ENCODE measurements at places on chromosomes 12 and 14.
A peak's percentile ranks its signal among the peaks of the same experiment; 100 is the strongest.

- DNase-seq, result no peak
Measured at GRCh38 chr12:46497739-46498138, 125.2 kb upstream of the SLC38A2 start.

GRCh38 chr12:57089271-57090245, 644 bp downstream of the NAB2 start:
- peak; percentile 49 for DNase-seq

DNA sequence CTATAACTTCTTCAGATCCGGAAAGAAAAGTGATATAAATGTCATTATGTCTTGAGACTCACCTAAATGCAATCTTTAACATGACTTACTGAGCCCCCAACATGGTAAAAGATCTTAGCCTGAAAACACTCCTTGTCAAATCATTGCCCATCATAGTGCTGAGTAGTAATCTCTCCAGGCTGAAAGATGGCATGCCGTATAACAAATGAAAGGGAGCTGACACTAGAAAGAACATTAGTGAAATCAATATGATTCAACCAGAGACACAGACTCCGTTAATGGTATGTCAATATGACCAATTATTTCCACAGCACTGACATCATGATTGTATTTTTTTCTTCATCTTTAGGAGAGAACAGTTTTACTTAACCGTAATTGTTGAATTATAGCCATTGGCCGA, 54.4 kb downstream of the BICD1 start:
- DNase-seq, result no peak

DNA sequence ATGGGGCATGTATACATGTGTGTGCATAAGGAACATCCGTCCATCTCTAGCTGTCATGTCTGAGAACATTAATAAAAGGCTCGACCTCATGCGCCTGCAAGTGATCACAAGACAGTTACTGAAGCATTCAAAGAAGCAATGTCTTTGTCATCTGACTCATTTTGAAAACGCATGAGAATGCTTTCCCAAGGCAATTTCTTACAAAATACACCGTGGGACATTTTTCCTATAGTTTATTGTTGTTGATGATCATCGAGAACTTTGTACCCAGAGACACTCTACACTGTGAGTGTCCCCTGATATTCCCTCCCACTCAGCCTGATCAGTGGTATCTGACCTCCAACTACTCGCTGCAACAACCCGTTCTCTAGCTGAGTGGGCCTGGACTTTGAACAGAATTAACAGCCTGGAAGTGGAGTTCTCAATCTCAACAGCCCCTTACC, 68.1 kb downstream of the ETV6 start:
- DNase-seq, result peak; percentile 48

DNA sequence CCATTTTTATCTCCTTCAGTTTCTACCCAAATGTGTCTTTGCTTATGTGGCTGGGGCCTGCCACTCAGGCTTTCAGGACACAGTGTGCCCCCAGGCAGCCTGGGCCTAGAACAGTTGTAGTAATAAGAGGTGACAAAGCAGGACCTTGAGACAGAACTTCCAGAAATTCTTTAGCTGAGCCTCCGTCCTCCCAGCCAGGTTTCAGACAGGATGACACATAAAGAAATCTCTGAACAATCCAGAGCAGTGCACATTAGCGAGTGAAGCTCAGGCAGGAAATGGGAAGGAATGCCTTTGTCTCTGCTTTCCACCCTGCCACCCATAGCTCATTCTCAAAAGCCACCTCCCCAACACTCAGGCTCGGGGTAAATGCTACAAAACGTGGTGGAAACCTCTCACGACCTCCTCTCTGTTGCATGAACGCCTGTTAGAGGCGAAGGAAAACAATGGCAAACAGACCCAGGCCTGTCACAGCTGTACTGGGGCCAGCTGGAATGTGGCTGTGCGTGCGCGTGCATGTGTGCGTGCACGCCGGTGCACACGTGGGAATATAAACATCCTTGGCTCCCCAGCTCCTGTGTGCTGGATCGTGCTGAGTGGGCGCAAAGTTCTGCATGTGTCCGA, 286.7 kb downstream of the ZFP36L1 start:
- peak; percentile 86 for DNase-seq

- peak; percentile 30 for DNase-seq
Measured at GRCh38 chr14:22448905-22449599, 140.0 kb downstream of the DAD1 start.

DNA sequence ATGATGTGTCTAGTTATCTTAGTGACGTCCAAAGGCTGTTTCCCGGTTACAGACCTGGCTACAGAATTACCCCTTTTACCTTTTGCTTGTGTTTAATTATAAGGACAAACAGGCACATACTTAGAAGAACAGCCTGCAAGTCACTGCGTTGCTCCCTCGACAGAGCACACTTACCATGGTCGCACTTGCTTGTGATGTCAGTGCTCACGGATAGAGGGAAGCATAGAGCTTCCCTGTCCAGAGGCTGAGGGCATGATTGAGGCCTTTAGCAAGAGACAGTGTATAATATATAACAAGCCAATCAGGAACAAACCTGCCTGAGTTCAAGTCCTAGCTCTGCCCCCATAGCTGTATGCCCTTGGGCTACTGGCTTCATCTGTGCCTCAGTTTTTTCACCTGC, 73.2 kb upstream of the SCN8A start:
- no peak for DNase-seq

- DNase-seq, result no peak
Measured at GRCh38 chr12:131786331-131786730, 41.9 kb upstream of the MMP17 start.

- no peak for DNase-seq
Measured at GRCh38 chr12:9741726-9742125, 8.8 kb upstream of the CLECL1 start.

- no peak for DNase-seq
Measured at GRCh38 chr12:67890726-67891258, 98.5 kb upstream of the IFNG-AS1 start.

DNA sequence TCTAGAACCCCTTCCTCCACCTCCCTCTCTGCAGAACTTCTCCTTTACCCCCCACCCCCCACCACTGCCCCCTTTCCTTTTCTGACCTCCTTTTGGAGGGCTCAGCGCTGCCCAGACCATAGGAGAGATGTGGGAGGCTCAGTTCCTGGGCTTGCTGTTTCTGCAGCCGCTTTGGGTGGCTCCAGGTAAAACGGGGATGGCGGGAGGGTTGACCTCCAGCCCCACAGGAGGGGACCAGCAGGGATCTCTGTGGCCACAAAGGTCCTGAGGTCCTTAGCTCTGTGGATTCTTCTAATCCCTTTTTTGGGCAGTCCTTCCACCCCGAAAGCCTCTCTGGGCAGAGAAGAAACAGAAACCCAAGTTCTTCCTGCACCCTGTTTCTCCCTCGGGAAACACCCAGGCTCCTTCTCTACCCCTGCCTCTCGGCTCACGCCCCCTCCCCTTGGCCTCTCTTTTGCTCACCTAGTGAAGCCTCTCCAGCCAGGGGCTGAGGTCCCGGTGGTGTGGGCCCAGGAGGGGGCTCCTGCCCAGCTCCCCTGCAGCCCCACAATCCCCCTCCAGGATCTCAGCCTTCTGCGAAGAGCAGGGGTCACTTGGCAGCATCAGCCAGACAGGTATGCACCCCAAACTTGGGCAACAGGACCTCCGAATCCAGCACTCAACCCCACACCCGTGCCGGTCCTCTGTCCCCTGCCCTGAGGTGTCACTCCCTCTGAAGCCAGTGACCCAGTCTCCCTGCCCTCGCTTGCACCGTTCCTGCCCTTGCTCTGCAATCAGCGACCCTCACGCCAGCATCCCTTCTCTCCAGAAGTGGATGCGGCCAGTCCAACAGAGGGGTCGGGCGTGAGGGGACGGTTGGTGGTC, 638 bp downstream of the LAG3 start:
- DNase-seq, result no peak

DNA sequence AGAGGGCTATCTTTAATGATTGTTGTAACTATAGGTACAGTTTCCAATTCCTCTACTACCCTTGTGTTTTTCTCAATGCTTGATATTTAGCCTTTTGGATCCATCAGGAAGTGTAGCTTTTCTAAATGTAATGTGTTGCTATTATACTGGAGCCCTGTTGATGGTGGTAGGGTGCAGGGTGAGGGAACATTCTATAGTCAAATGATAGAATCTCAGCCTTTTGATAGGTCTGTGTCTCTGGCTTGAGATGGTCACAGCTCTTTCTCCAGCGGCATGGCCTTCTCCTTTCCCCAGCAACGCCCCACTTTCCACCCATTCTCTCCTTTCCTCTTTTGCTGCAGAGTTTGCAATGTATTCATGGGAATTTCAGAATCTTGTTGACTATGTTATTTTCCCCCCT, 398.6 kb downstream of the RERGL start:
- DNase-seq, result no peak

GRCh38 chr12:93514853-93515252, 47.5 kb downstream of the MRPL42 start:
- peak; percentile 52 for DNase-seq

DNA sequence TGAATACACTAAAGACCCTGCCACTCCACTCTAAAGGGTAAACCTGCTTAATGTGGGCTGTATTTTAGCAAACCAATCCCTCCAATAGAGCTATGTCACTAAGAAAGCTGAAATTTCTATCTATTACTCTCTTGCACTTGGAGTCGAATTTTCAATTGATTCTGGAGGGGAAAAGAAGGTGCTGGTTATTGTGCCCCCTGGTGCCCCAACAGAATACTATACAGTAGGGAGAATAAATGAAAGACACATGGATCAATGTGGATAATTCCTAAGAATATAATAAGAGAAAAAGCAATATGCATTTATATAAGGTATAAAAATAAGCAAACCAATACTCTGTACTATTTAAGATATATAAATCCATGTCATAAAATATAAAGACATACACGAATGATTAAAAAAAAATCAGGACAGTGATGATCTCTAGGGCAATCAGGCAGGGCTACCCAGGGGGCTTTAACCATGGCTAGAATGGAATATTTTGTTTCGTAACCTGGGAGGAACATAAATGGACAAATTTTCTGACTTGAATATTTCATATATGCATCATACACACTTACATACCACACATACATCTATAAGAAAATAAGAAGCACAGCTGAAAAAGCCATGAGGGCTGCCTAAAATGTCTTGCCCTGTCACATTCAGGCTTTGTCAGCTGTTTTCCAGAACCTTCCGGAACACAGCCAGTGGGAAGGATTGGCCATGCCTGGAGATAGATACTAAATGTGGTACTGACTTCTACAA, 54.4 kb downstream of the EFCAB11 start:
- peak; percentile 44 for DNase-seq

GRCh38 chr12:47743311-47743860, 15.3 kb downstream of the RAPGEF3 start:
- DNase-seq, result no peak

DNA sequence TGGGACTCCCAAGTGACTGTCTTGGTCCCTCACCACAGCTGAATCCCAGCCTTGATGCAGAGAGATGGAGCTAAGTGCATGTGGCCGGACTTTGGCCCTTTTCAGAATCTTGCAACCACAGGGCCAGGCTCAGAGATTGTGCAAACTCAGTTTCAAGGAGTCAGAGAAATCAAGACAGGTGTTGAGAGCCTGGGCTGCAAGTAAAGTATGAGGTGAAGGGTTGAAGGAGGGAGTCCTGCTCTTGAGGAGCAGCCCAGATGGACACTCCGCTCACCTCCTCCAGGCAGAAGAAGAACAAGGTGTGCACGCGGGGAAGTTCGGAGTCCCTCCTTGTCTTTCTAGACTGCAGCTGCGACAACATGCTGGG, 6.3 kb upstream of the BMP4 start:
- no peak for DNase-seq

DNA sequence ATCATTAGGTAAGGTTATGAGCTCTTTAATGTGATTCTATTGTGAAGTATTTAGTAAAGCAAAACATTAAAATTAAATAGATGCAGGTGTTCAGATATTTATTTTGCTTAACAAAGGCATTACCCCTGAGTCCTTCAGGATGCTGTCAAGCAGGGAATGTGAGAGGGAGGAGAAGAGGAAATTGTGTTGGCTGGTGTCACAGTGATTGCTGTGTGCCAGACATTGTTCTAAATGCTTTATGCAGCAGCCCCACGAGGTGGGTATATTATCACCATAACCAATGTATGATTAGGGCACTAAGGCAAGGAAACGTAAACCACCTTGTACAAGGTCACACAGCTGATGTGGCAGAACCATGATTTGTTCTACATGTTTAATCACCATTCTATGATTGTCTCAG, 80.1 kb downstream of the STAB2 start:
- DNase-seq, result no peak

- peak; percentile 15 for DNase-seq
Measured at GRCh38 chr12:43675048-43675904, 83.3 kb downstream of the PUS7L start.

GRCh38 chr14:58243790-58244555, 670 bp upstream of the PSMA3 start:
- DNase-seq, result no peak

- DNase-seq, result peak; percentile 62
Measured at GRCh38 chr14:69363055-69363454, 35.0 kb downstream of the ERH start.

DNA sequence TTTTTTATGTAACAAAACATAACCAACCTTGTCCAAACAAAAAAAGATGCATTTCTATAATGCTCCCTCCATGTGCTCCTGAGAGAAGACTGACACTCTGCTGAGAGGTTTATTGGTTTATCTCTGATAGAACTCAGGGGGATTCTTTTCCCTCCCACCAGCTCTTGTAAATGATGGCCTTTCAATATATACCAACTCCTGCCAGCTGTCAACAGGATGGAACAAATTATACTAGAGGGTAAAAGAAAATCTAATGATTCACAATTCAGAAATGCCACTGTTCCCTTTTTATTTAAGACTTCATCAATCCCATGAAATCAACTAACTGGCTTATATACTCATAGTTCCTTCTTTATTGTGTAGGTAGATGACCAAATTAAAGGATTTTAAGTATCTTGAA, 25.4 kb downstream of the PSMC1 start:
- DNase-seq, result no peak

DNA sequence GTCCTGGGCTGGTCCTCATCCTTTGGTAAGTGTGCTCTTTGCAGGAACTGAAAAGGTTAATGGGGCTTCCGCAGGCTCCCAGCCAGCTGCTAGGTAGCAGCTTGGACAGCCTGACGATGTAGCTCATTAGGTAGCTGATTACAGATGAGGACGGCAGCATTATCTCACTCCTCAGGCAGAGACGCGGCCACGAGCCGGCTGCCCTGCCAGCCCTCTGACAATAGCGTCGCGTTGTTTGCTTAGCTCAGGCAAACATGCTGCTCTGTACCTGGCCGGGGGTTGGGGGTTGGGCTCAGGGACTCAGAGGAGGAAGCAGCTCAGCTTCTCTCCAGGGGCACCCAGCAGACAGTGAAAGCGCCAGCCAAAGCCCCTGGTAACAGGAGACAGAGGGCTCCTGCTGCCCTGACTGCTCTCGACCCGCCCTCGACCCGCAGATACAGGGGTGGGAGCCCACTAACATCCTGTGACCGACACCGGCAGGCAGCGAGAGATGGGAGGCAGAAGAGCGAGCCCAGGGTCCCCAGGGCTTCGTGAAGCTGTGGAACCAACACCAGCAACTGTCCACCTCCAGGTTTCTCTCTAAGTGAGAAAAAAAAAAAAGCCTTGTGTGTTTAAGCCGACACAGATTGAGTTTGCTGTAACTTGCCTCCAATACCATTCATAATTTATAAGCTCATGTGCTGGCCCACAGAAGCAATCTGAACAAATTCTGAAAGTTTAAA, 53.4 kb upstream of the DLK1 start:
- no peak for DNase-seq

All from AG10803 (cell line).